ENCODE measurements at places on chromosomes 5 and 9.

DNA sequence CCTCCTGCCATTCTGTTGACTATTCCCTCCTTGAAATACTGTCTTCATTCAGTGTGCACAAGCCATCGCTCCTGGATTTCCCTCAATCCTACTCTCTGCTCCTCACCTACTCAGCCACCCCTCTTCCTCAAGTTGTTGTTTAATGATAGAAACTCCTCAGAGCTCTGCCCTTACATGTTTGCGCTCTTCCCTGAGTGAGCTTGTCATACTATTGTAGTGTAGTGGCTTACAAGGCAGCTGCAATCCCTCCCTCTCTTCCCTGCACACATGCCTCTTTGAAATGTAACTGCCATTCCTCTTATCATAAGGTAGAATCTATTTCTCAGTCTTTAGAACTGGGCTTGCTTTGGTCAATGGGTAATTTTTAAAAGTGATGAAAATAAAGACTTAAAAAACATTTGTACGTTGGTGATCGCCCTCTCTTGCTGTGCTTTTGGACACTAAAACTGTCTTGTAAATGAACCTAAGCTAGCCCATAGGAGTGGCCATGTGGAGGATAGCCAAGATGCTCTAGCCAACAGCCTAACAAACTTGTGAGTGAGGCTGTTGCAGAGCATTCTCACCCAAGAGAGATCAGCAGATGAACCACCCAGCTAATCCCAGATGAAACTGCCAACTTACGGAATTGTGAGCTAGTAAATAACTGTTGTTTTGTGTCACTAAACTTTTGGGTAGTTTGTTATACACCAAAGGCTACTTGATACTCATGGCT is 18.1 kb upstream of the SMAD5 start:
- DNase-seq: no peak

GRCh38 chr9:128899566-128900322 is 17.8 kb downstream of the LRRC8A start:
- peak; percentile 39 for DNase-seq

DNA sequence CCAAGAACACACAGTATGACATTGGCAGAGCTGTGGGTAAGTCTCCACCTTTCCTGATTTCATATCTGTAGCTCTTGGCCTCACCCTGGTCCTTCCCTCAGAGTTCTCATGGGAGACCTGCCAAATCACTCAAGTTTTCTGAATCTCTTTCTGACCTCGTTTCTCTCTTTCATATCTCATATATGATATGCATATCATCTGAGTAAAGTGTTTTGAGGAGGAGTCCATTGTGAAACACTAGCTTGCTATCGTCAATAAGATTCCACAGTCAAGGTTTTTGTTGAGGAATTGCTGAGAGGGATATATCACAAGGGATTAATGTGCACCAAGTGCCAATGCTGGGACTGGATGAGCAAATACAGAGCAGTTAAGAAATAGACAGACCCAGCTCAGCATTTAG is 739.2 kb downstream of the BRINP1 start:
- DNase-seq: no peak

DNA sequence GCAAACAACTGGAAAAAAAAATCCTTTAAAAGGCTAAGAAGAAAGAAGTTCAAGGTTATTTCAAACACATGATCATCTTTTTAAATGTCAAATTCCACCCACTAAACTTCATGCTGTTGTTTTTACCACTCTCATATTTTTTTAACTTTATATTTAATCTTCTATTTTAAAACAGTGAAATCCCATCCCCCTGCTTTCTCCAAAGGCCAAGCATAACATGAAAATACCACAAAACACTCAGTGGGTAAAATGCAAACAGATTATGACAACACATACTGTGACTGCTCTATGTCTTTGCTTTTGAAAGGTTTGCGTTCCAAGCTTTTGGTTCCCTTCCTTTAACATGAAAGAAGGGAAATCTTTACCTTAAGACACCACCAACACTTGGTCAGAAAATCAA is 127.6 kb downstream of the SNCAIP start:
- DNase-seq: no peak

GRCh38 chr5:171841984-171842776 is 56.6 kb downstream of the SMIM23 start:
- DNase-seq: no peak

GRCh38 chr5:95927927-95928723 is 33.5 kb downstream of the ELL2 start:
- no peak for DNase-seq

DNA sequence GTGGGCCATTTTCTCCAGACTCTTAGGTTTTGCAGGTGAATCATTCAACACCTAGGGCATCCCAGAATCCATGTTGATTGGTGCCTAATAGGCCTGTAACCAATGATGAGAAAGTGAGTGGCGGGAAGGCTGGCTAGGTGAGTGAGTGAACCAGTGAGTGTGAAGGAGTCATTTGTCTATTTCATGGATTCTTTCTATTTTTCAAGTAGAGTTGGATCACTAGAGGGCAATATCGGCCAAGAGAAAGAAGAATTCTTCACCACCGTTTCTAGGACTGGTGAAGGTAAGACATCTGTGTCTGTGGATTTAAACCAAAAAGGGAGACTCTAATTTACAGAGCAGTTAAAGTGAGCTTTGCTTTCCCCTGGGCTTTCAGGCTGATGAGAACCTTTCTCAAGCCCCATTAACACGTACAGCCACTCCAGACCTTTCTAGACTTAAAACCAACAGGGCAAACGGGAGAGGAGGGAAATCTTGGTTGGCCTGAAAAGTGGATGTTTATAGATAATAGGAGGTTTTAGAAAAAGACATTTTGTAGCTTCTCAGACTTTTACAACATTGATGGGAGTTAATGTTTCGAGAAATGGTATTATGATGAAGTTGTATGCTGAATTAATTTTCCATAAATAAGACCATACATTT is 114.3 kb upstream of the IL12B start:
- no peak for DNase-seq

DNA sequence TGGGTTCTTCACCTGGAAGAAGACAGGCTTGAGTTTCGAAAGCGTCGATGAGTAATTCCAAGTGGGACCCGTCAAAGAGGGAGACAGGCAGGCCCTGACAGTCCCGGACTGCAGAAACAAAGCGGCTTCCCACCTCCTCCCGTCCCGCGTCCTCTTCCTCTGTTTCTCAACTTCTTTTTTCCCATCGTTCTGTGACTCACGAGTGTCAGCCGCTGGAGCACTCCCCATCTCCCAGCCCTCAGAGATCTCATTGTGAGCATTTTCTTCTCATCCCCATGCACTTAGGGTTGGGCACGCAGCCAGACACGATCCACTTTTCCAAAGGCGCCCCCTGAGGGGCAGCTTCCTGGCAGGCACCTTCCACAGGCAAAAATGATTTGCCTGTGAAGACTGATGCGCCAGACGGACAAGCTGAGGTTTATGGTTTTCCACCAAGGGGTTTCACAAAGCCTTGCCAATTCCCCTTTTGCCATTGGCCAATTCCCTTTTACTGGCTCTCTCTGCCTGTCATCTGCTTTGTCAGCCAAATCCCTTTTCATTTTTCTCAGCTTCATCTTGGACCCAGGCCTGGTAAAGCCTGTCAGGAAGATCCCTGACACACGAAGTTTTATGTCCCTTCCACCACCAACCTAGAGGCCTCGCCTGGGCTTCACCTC is 86.5 kb upstream of the ANKRD55 start:
- DNase-seq: no peak

DNA sequence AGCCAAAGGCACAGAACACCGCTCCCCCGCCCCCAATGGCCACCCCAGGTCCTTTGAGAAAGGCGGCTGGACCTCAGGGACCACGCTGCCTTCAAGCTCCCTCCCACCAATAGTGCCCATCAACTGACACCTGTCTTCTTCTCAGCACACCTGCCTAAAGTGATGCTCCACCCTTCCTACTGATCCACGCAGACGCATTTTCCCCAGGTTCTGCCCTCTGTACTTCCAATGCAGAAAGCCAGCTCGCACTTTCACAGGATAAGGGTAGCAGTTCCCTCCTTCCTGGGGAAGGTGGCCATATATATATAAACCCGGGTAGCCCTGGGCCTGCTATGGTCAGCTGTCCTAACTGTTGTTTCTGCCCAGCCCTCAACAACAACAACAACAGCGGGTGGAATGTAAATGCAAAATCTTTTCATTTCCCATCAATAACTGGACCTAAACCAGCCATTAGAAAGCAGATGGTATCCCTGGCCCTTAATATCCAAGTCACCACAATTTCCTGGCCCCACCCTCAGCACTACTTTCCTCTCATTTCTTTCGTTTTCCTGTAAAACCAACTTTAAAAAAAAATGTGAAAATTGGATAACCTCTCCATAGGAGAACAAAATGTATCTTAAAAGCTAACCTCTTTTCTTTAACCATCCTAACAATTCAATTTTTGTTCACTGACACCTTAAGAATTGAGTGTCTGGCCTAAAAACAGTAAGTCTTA is 1.7 kb downstream of the GOLM1 start:
- no peak for DNase-seq

- DNase-seq: no peak
These were observed 469.5 kb upstream of the PIK3R1 start for GRCh38 chr5:67746103-67746502.

Measured in activated CD8-positive, alpha-beta T cell treated with anti-CD3 and anti-CD28 coated beads for 36 hours (primary cell).